ENCODE measurements at places on chromosomes 12 and 14.

DNA sequence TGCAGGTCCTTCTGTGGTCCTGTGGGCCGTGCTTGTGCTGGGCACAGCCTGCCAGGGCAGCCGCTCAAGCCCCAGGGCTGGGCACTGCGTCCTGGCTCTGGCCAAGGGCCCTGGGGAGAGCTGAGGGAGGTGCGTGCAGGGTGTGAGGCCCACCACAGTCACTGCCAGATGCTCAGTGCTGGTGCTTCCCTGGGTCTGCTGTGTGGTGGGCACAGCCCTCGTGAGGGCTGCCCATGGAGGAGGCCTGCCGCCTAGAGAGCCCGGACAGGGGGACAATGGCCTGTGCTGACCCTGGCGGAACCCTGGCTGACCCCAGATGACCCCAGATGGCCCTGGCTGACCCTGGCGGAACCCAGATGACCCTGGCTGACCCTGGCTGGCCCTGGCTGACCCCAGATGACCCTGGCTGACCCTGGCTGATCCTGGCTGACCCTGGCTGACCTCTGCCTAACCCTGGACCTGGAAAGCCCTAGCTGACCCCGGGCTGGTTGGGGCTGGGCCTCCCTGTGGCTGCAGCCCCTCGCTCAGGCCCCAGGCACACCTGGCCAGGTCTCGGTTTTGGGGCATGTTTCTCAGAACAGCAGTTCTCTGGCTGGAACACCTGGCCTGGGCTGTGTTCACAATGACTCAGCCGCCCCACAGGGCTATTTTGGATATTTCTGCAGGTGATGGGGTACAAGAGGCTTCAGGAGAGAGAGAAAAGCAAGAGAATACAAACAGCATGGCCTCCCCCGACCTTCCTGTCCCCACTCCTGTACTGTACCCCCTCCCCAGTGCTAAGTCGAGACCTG lies 55.4 kb downstream of the TMEM121 start:
- no peak for DNase-seq

GRCh38 chr14:74754157-74754556 lies 9.0 kb upstream of the YLPM1 start:
- no peak for DNase-seq

- no peak for DNase-seq
These were observed 197.3 kb upstream of the SFSWAP start for GRCh38 chr12:131513606-131514005.

GRCh38 chr14:22597265-22597664 lies 835 bp upstream of the ABHD4 start:
- no peak for DNase-seq

DNA sequence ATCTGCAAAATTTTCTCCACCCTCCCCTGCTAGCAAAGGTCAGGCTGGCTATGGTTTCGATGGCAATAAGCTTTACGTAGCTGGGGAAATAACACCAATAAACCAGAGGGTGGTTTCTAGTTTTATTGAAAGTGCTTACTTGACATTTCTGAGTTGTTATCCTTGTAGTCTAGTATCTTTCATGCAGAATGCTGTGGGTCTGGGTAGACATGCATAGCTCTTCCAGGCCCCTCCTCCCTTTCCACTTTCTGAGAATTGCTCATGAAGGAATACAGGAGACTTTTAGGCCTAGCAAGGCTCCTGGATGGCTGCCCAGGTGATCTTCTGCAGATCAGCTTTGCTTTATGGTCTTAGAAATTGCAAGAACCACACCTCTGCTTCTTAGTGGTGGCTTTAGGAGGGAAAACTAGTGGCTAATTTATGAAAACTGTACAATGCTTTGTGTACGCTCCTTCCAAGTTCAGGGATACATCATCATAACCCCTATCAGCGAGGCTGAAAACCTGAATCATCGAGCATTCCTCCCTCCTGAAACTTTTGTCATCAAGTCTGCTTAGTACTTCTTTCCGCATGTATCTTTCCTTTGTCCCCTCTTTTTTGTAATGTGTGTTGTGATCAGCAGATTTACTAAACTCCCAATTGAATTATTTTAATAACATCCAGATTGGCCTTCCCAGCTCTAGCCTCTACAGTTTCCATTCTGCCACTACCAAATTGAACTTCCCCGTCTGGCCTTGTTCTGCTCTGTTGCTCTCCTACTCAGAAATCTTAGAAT lies 473.0 kb downstream of the RAD51B start:
- DNase-seq, result no peak

- no peak for DNase-seq
These were observed 198.1 kb upstream of the KRR1 start for GRCh38 chr12:75709503-75709902.

All from T-helper 9 cell (primary cell).